Cardiac ventricle fibroblast (primary cell): ENCODE measurements at places on chromosomes 2 and 18. TPM values are rescaled to one million over a fixed set of nuclear protein-coding genes. Genes with fewer than 3 reads are reported as not detected.

UGT1A3 gene
- not detected in 2 replicates for total RNA-seq

CXCR1 gene
- total RNA-seq, result not detected in 2 replicates

UCN gene
- 1.1 and 1.2 TPM in 2 replicates for total RNA-seq

SFT2D3 gene
- 5.7 and 6.8 TPM in 2 replicates for total RNA-seq

EFR3B gene
- total RNA-seq, result 0.24 and 0.50 TPM in 2 replicates

CDK15 gene
- 0.39 and 1.2 TPM in 2 replicates for total RNA-seq

ERBB4 gene
- total RNA-seq, result not detected in 2 replicates

GAL3ST2 gene
- not detected in 2 replicates for total RNA-seq

CTAGE1 gene
- not detected in 2 replicates for total RNA-seq
